WERI-Rb-1 (cell line): ENCODE measurements at places on chromosomes 12 and 14.

GRCh38 chr14:55477680-55478079 lies 37.3 kb upstream of the TBPL2 start:
- no peak for DNase-seq

- DNase-seq: no peak
Observed at GRCh38 chr12:33370318-33370717, 69.3 kb downstream of the SYT10 start.

DNA sequence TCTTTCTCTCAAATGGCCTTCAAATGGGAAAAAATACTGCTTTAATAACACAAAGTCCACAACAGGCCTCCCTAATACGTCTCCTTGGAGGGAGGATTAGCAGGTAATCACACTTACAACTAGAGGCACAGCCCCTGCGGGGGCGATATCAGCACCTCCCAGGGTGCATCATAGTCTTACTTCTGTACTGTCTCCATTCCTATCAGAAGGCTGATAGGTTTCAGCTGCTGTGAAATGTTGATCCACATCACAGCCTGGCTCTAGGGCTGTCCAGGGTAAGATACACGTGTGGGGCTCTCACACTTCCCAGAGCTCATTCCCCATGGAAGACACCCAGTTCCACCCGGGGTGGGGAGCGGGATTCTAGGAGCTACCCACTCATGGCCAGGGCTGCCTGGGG lies 139.1 kb upstream of the SFSWAP start:
- DNase-seq: peak; percentile 62

DNA sequence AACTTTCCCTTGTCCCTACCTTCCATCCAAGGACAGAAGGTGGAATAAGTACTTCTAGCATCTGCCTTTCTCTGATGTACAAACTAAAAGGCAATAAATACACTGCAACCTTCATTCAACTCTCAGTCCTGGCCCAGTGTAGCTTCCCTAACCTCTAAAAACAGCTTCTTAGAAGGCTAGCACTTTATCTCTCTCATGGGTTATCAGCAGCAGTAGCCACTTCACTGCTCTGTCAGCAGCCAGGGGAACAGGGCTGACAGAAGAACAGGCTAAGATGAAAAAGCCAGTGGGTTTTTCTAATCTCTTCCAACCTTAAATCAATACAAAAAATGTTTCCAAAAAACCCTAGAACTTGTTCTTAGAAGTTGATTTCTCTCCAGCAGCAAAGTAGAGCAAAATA lies 13.2 kb downstream of the BAZ2A start:
- DNase-seq: no peak

DNA sequence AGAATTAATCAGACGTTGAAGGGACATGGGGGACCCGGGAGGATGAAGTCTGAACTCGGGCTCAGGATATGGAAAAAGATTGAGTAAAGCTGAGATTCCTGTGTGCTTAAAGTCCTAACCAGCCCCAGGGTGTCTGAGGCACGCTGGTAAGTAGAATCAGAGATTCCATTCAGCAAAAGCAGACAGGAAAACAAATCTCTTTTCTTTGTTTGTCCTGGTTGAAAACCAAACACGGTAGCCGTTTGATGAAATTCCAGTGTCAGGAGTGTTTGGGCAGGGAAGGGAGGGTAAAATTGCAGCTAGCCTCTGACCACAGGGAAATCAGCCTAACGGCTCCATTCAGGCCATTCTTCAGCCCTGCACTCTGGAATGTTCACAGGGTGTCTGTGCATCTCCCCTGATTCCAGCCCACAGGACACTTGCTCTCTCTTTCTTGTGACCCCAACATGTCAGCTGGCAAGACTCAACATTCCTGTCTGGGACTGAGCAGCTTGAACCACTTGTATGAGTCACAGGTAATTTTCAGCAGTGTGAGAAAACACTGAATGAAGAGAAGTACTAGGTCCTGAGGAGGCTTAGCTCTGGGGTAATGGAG lies 31.0 kb downstream of the NINJ2 start:
- no peak for DNase-seq

DNA sequence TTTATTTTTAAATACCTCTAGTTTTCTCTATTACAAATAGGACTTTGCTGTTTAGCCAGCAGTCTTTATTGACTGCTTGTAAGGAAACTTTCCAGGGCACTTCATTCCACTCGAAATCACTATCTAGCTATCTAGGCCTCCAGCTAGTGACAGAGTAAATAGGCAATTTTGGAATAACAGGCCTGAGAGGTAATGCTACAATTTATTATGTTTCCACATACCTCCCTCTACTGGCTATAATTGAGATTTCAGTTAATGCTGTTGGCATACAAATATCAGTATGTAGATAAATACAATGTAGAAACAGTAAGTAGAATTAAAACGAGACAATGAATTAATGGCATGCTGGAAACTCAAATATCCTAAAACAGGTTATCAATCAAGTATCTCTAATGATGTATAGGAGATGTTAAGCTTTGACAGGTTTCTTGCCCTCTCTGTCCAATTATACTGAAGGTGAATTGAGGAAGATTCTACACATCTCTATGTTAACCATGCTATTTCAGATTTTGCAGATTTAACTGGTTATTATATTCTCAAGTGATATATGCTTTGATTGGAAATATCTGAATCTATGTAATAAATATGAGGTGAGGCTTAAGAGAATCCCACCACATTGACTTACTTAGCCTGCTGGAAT lies 7.2 kb downstream of the DTD2 start:
- DNase-seq: no peak

- DNase-seq: no peak
Observed at GRCh38 chr12:20364501-20364900, 3.8 kb upstream of the PDE3A start.

DNA sequence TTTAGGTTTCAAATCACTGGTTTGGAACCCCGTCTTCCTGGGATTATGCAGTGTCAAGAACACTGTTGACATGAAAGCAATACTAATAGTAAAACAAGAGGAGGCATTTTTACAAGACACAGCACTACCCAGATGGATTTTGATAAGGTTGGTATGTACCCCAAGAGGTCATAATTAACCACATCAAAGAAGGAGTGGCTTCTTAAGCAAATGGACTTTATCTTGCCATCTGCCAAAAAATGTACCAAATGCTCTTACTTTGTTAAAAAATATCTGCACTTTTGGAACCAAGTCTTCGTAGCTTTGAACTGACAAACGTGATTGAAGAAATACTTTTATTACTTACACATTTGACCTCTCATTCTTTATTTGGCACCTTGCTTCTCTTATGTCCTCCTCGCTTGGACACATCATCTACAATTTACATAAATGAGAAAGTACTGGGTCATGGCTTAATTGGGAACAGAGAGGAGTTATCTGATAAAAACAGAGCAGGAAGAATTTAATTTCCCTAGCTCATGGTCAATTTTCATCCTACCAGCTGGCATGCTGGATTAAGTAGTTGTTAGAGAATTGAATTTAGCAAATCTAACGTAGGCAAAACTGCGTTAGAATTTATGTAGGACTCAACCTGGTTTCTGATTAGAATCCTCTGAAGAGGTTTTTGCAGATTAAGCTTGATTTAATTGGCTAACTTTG lies 54.5 kb upstream of the PRICKLE1 start:
- DNase-seq: no peak

- peak; percentile 48 for DNase-seq
Observed at GRCh38 chr14:81946834-81947798, 413.5 kb upstream of the SEL1L start.

DNA sequence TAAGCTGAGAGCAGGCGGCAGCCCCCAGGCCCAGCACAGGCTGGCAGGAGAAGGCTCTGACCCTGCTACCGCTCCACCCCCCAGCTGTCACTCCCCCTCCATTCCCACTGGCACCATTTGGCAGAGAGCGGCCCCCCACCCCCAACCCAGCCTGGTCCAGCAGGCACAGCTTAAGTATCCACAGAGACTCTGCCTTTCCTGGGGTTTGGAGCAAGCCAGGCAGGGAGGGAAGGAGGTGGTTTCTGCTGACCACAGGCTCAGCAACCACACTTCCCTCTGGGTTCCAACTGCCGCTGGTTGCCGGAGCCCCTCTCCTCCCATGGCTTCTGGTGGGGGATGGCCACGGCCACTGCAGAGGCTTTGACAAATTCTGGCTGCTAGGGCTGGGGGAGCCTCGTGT lies 30.5 kb upstream of the CCND2 start:
- no peak for DNase-seq

DNA sequence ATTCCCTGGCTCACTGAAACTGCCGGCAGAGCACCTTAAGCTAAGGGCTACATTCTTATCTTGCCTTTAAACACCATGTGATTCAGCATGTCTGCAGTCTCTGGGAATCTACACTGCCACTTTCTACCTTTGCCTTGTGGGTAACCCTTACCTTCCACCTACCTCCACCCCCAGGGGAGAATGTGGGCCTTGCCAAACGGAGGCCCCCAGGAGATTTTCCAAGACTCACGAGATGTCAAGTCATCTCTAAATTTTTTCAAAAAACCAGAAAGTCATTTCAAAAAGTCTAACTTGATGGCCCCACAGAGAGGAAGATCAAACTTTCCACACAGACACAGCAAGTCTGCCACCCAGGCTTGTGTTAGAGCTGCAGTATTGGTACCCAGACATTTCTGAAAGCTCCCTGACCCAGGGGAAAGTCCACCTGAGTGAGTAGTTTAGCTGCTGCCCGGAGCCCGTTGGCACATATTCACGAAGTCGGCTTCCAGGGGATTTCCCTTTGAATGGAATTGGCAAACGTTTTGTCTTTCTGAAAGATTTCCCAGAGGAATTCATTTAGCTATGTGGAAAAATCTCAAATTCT lies 4.7 kb upstream of the PSMA6 start:
- no peak for DNase-seq

DNA sequence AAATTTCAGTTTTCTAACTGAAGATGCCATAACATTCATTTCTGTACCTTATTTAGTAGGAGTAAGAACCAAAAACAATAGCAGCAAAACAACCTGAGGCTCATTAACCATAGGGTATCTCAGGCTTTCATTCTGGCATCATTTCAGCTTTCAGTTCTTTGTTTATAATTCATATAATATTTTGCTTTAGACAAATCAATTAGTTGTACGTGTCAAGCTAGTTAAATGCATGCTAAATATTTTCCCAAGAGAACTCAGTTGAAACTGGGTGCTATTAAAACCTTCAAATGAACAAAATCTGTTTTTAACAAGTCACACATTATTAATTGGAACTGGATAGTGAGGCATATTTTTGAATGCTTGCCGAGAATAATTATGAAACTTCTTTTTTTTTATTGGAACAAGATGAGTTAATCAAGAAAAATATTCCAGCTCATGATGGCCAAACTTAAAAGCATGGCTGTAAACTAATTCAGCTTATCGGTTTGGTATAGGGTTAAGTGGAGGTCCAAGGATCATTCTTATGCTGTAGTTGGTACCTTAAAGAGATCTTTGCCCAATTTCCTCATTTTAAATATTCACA lies 442.7 kb downstream of the BTG1 start:
- no peak for DNase-seq

- DNase-seq: no peak
Observed at GRCh38 chr12:106655577-106655976, 72.8 kb downstream of the RFX4 start.

DNA sequence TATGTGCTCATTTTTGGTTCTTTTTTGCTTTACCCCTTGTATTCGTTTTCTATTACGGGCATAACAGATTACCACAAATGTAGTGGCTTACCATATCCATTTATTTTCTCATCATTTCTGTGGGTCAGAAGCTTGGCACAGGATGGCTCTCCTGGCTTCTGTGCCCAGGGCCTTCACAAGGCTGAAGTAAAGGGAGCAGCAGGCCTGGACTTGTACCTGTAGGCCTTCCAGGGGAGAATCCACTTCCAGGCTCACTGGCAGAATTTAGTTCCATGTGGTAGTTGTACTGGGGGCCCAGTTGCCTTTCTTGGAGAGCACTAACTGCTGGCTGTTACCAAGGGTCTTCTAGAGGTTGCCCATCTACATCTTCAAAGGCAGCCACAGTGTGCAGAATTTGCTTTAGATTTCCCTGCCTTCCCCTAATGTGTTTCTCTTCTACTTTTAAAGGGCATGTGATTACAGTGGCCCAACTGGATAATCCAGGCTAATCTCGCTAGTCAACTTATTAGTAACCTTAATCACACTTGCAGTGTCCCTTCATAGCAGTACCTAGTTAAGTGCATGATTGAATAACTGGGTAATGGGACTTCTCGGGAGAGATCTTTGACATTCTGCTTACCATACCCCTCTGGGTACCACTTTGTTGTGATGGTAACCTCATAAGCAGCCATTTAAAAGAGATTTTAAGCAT lies 67.0 kb downstream of the CRADD start:
- DNase-seq: peak; percentile 23
